ENCODE measurements at places on chromosomes 4 and X. TPM values are rescaled to one million over a fixed set of nuclear protein-coding genes. Genes with fewer than 3 reads are reported as not detected.

WDR13 gene
- total RNA-seq: 80.2 TPM

LGI2 gene
- total RNA-seq: 1.1 TPM

- no peak for DNase-seq
Measured at GRCh38 chr4:57612279-57612678, 502.1 kb upstream of the IGFBP7 start.

DNA sequence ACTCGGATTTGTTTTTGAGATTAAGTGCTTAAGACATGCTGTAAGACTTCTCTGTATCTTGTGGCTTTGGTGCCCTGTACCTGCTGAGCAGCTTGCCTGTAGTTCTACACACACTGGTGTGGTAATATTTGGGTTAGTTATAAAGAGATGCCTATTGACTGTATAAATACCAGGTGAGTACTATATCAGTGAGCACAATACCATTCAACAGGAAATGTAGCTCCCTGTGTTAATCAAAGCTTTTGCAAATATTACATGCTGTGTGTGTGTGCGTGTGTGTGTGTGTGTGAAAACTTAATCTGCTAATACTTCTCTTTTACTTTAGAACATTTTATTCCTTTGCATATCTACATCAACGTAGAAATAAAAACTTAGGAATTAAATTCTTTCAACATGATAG is 30.1 kb downstream of the MYOZ2 start:
- no peak for DNase-seq

- no peak for DNase-seq
Measured at GRCh38 chrX:133461231-133461630, 45.9 kb upstream of the GPC4 start.

NEIL3 gene
- 4.0 TPM for total RNA-seq

- DNase-seq: no peak
Measured at GRCh38 chrX:133980832-133981588, 4.4 kb downstream of the GPC3 start.

- no peak for DNase-seq
Measured at GRCh38 chrX:45320191-45320590, 119.5 kb upstream of the DIPK2B start.

ETDA gene
- total RNA-seq: not detected

Measured in type B pancreatic cell (in vitro differentiated cells).